ENCODE measurements at places on chromosomes 13 and 19.

DNA sequence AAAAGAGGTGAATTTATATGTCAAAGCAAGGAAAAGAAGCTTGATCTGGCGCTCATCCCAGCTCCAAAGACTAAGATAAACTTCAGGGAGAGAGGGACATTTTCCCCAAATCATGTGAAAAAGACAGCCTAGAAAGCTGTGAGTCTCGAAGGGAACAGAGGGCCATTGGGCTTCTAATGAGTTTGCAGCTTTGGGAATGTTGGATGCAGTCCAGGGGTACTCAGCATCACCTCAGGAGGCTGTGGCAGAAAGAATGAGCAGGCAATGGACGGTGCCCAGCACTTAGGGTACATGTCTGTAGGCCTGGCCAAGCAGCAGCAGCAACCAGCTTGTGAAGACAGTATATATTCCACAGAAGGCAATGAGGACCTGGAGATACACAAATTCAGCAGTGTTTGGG lies 25.7 kb upstream of the WASF3 start:
- DNase-seq = no peak

DNA sequence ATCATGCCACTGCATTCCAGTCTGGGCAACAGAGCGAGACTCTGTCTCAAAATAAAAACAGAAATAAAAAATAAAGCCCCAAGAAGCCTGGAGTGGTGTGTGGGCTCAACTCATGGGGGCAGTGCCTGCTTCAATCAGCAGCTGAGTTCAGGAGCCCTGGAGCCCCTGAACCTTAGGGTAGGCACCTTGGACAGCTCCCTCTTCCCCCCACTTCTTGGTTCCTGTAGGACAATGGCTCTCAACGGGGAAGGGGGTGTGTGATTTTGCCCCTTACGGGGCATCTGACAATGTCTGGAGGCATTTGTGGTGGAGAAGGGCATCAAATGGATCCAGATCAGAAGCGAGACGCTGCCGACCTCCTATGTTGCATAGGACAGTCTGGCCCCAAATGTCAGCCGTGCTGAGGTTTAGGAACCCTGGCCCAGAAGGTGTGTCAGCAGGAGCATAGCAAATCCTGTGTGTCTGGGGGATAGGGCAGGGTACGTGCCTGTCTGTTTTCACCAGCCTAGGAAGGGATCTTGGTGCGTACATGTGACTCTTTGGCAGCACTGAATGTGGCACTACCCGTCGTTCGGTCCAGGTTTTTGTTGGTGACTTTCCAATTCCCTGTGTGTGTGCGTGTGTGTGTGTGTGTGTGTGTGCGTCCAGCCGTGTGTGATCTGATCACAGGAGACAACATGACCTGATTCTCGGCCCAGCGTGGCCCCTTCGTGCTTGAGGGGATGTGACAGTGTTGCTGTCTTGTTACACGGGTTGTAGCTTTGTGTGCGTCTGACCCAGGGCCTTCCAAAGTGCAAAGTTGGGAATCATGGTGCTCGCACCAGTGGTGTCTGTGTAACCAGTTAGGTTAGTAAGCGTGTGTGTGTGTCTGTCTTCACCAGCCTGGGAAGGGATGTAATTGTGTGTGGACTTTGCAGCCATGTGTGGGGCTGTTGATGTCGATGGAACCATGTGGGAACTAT lies 7.5 kb downstream of the IGLON5 start:
- DNase-seq = no peak

DNA sequence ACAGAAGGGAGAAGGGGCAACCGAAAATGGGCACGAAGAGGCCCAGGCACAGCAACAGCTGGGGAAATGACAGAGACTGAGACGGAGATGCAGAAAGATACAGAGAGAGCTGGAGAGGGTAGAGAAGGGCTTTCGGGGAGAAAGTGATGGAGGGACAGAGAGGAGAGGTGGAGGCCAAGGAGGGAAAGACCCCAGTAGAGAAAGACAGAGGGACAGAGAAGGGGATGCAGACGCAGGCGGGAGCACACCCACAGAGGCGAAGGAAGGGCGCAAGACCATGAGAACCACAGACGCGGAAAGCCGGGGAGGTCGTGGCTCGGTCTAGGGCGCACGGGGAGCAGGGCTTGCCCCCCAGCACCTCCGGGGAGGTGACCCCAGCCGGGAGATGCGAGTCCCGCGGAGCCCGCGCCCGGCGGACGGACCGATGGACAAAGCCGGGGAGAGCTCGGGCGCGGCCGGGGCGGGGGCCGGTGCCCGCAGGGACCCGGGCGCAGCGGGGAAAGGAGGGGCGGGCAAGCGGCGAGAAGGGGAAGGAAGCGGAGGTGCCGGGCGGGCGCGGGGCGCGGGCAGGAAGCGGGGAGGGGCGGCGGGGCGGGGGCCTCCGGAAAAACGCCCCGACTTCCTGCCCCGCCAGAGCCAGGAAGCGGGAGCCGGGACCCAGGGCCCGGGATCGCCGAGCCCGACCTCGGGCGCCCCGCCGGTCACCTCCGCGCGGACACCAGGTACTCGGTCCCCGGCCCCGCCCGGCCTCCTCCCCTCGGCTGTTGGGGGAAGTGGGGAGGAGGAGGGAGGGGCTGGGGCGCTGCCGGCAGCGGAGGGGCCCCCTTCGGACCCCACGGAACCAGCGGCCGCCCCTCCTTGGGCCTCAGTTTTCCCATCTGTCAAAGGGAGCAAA lies at the start of gene ARHGEF1:
Gene ARHGEF1 (plus strand): TSS at position 617 of the 895 bp plus-strand sequence. CDS start 4,899 bp downstream, outside the sequence.
- DNase-seq = peak; percentile 56

DNA sequence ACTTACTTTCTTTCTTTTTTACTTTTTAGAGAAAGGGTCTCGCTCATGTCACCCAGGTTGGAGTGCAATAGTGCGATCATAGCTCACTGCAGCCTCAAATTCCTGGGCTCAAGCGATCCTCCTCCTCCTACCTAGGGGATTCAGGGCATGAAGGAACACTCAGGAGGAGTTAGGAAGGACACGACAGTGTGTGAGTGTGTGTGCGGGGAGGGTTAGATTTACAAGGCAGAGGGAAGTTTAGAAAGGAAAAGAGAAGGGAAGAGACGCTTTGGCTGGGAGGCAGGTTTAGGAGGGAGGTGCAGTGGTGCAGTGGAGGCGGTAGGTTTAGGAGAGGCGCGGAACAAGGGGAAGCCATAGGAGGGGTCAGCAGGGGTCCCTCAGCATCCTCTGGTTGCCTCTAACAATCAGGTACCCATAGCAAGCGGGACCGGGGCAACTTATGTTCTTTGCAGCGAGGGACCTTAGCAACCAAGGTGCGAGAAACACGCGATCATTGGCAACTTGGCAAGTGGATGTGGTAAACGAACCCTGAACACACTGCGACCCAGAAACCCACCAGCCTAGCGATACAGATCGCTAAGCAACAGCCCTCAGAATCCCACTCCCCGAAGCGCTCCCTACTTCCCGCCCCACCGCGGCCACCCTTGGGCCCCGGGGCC lies 501 bp downstream of the SIRT2 start:
- DNase-seq = peak; percentile 35

GRCh38 chr19:15432629-15433518 lies 14.1 kb upstream of the AKAP8L start:
- peak; percentile 89 for DNase-seq

DNA sequence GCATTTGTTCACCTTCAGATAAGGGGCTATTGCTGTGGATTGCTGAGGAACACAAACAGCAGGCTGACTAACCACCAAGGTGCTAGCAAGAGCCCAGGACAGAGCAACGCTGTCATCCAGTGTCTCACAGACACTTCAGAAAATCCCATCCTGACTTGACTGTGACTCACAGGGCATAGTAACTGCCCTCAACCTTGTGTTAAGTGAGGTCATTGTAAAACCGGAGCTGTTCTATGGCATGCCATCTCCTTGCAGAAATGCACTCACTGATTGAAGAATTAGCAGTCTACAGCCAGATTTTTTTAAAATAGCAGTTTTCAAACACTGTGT lies 51.1 kb downstream of the TNFRSF19 start:
- DNase-seq = peak; percentile 84

- peak; percentile 73 for DNase-seq
These were observed 74.7 kb downstream of the KLF5 start for GRCh38 chr13:73133531-73133930.

DNA sequence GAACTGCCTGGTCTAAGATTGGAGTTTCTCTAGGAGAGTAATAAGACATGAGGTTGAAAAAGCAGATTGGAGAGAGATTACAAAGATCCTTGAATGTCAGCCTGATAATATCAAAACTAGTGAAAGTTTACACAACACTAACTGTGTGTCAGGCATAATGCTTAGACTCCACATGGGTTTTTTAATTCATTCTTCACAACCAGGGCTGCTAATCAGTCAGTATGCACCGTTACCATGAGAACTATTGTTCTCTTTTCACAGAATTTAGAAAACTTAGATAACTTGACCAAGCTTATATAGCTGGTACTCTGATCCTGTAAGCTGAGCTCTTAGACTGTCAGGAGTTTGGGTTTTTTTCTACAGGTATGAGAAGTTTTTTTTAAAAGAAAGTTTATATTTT lies 46.6 kb upstream of the TSC22D1 start:
- no peak for DNase-seq

- peak; percentile 60 for DNase-seq
These were observed 270.6 kb downstream of the FGF14 start for GRCh38 chr13:102131246-102131645.

- DNase-seq = no peak
These were observed 1149.8 kb upstream of the MIR17HG start for GRCh38 chr13:90197722-90198121.

DNA sequence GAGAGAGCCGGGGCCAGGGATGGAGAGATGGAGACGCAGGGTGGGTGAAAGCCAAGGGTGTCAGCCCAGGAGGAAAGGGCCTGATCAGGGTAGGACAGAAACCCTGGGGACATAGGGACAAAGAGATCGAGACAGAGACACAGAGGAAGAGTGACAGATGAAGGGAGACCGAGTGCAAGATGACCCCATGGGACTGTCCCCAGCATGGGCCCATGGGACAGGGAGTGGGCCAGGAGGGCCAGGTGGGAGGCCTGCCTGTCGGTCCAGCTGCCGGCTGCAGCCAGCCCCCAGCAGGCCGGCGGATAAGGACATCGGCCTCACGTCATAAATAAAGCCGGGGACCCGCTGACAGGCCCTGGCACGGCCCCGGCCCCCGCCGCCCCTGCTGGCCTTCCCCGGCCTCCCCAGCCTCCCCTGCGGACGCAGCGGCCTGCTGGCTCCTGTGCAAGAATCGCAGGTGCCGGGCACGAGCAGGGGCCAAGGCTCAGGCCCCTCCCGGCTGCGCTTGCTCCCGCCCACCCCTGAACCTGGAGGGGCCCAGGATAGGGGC lies 6.3 kb downstream of the REX1BD start:
- no peak for DNase-seq

DNA sequence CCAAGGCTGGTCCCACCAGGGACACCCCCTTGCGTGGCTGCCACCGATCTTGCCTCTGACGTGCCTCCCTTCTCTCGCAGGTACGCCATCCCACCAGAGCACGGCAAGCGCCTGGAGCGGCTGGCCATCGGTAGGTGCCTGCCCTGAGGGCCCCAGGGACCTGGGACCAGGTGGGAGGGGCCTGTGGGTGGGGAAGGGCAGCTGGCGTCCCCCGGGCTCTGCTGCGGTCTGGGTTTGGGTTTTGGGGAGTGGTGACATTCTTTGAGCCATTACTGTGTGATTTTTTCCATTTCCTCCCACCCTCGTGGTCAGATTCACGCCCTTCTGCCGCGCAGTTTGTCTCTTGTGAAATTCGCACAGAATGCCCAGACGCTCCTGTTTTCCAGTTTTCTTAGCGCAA lies 102.0 kb downstream of the KDM4B start:
- DNase-seq = no peak

DNA sequence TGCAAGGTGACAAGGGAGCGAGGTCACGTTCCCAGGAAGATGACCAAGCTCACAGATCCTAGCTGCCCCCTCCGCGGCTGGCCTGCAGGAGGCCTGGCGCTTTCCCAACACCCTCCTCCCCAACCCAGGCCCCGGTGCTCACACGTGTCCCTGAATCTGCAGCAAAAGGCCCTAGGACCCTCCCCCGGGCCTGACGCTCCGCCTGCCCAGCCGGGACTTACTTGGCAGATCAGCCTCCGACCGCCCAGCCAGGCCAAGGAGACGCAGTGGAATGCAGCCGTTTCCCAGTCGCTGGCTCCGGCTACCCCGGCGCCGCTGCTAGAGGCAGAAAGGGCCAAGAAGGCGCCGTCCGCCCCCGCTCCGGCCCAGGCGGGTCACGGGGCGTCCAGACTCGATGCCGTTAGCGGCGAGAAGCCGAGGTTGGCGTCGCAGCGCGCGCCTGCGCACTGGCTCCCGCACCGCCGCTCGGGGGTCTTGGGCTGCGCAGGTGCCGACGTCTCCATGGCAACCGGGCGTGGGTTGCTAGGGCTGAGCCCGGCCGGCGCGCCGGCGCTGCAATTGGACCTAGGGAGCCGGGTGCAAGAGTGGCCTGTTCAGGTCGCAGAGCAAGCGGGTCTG lies at the start of gene PNMA8A:
Gene PNMA8A (minus strand): TSS at position 448 of the 618 bp plus-strand sequence. CDS start 528 bp downstream, outside the sequence.
- no peak for DNase-seq

GRCh38 chr13:29802621-29803020 lies 47.8 kb downstream of the UBL3 start:
- DNase-seq = no peak

GRCh38 chr13:100674572-100674871 lies at the start of gene TMTC4:
Gene TMTC4, minus strand, starts transcription at chr13:100674795. Its CDS starts 4,433 bp downstream, at chr13:100670362.
- no peak for DNase-seq

DNA sequence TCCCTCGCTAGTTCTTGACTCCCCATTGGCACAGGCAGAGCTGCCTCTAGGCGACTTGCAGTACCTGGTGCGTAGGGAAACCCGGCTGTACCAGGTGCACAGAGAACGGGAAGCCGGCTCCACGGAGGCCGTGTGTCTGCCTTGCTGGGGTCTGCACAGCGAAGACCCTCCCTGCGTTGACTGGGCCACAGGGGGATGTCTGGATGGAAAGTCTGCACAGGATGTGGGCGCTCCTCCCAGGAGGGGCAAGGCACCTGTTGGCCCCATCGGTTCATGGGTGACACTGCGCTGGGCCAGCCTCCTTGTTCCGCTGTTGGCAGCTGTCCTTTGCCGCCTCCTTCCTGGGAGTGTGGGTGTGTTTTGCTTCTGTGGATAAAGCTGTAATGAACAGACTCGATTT lies 138.3 kb downstream of the TEX29 start:
- no peak for DNase-seq

- DNase-seq = peak; percentile 79
These were observed 1.4 kb downstream of the CIC start for GRCh38 chr19:42270346-42271044.

GRCh38 chr19:18761531-18762110 lies 29.5 kb downstream of the COMP start:
- no peak for DNase-seq
